ENCODE measurements at places on chromosomes 16 and 17.

- DNase-seq, result no peak
Measured at GRCh38 chr17:4142107-4142900, 526 bp downstream of the ZZEF1 start.

DNA sequence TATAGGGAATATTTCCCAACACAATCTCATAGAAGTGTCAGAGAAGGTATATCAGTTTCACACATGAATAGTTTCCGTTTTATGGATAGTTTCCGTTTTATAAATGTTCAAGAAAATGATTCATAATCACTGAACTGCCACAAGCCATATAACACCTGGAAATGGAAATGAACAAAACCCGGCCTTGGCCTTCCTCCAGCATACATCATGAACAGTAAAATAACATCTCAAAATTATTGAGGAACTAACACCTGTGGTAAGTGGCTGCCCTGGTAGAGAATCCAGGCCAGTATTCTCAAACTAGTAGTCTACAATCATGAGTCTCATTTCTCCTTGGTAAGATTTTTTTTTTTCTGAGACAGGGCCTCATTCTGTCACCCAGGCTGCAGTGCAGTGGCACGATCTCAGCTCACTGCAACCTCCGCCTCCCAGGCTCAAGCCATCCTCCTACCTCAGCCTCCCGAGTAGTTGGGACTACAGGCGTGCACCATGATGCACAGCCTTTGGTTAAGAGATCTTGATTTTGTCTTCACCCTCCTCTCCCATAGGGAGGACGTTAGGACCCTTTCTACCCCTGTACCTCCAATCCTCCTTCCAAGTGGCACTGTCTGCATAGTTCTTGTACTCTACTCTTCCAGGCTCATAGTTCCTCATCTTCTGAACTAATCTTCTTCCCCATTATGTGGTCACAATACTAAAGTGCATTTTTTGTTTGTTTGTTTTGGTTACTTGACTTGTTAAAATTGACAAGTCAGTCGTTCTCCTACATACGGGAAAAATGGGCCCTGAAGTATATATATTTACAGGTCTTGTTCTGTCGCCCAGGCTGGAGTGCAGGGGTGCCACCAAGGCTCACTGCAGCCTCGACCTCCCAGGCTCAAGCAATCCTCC lies 15.0 kb upstream of the RGS9 start:
- no peak for DNase-seq

- DNase-seq, result peak; percentile 9
Measured at GRCh38 chr16:27109666-27110523, 43.2 kb downstream of the C16orf82 start.

GRCh38 chr16:53370827-53371226 lies 63.4 kb upstream of the RBL2 start:
- no peak for DNase-seq

GRCh38 chr17:2158396-2158780 lies 103.5 kb downstream of the HIC1 start:
- DNase-seq, result no peak

GRCh38 chr17:55285340-55286301 lies 20.9 kb downstream of the HLF start:
- peak; percentile 74 for DNase-seq
